Fibroblast of gingiva (primary cell): ENCODE measurements at places on chromosomes 7 and 10.

DNA sequence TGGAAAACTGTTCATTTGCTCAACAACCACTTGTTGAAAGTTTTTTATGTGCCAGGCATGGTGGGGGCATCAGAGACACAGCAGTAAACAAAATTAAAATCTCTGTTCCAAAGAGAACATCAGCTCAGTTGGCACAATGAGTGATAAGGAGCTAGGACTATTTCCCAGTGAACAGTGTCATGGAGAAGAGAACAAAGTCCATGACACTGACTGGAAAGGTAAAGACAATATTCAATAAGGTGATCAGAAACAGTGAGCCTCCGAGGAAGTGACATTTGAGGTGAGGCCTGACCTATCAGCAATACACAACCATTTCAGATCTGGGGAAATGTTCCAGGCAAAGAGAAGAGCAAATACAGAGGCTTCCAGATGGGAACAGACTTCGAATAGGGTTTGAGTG is 14.6 kb downstream of the ACSL5 start:
- no peak for DNase-seq

DNA sequence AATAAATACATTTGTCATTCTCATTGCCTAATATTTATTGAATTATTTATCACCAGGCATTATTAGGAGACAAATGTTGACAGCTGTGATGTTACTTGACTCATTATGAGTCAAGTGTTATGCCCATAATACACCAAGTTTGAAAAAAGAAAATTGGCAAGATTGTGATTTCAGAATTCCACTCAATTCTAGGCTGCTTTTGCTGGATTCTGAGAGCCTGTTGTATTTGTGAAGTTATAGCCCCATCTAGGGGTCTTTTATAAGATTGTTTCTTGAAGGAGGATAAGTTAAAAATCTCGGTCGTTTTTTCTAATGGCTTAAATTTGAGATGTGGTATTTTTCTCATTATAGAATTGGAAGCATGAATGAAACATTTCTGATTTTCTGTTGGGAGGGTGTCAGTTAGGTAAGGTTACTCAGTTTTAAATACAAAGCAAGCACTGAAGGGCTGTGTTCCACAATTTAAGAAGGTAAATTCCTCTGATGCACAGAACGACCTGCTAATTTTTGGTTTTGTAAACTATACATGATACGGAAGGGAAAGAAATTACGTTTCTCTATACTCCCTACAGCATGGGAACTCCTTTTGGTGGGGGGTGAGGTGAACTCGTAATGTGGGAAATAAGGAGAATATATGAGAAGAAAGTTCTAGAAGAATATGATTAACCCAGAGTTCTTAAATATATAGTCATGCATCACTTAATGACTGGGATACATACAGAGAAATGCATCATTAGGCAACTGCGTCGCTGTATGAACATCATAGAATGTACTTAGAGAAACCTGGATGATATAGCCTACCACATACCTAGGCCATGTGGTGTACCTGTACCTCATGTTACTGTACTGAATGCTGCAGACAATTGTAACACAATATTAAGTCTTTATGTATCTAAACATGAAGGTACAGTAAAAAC is 2.6 kb downstream of the STK31 start:
- peak; percentile 56 for DNase-seq

DNA sequence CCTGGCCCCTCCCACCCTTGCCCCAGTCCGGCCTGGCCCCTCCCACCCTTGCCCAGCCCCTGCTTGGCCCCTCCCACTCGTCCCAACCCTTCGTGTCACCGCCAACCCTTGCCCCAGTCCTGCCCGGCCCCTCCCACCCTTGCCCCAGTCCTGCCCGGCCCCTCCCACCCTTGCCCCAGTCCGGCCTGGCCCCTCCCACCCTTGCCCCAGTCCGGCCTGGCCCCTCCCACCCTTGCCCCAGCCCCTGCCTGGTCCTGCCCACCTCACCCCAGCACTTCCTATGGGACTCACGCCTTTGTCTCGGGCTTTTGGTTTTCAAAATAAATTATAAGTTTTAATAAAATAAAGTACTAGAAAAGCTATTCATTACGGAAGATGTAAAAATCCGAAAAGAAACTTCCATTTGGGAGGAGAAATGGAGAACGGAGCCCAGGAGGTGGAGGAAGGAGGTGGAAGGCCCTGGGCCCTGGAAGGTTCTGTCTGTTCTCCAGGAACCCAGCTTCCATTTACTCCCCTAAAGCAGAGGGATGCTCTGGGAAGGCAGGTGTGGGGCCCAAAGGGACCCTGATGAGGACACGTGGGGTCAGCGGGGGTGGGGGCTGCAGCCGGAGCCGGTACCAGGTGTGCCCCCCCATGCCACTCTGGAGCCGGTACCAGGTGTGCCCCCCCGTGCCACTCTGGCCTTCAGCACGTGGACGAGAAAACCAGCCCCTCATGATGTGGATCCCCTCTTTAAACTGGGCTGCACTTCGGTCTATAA is 52.2 kb downstream of the PWWP2B start:
- DNase-seq: peak; percentile 51

DNA sequence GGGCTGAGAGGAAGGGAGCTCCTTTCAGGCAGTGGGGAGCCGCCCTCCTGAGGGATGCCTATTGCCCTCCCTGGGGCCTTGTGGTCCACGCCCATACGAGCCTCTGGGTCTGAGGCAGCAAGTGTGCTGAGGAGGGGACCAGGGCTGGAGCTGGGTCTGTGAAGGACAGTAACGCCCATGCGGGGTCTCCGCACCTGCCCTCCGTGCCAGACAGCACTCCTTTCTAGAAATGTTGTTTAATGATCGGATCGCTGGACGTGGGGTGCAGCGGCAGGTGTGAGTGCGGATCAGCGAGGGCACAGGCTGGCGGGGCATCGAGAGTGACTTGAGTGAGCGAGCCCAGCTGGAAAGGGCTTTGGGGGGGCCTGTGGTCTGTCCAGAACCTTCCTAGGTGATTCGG is 70.1 kb downstream of the ELFN1 start:
- DNase-seq: no peak

DNA sequence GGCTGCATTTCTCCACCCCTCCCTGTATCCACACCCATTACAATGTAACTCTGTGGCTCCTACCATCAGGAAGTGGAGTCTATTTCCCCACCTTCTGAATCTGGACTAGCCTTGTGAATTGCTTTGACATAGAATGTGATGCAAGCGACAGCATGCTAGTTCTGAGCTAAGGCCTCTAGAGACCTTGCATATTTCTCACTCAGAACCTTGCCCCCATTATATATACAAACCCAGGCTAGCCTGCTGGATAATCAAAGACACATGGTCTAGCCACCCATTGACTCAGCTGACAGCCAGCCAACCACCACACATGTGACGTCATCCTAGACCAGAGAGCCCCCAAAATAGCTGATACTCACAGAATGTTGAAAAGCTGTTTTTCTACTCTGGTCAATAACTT is 77.9 kb downstream of the CCDC71L start:
- peak; percentile 96 for DNase-seq

DNA sequence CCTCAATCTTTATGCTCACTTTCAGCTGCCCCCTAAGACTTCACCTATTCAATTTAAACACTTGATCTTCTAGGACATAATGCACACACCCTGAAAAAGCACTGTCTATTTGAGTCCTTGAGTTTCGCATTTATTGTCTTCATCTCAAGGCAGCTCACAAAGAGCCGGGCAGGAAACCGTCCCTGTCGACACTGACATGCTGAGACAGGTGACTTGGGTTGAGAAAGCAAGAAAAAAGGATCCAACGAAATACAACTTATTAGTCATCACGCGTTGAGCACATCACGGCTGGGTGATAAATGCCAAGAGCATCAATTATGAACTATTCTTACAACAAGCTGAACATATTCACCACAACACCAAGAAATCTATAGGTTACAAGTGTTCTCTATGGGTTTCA is 91.1 kb downstream of the CALN1 start:
- no peak for DNase-seq

DNA sequence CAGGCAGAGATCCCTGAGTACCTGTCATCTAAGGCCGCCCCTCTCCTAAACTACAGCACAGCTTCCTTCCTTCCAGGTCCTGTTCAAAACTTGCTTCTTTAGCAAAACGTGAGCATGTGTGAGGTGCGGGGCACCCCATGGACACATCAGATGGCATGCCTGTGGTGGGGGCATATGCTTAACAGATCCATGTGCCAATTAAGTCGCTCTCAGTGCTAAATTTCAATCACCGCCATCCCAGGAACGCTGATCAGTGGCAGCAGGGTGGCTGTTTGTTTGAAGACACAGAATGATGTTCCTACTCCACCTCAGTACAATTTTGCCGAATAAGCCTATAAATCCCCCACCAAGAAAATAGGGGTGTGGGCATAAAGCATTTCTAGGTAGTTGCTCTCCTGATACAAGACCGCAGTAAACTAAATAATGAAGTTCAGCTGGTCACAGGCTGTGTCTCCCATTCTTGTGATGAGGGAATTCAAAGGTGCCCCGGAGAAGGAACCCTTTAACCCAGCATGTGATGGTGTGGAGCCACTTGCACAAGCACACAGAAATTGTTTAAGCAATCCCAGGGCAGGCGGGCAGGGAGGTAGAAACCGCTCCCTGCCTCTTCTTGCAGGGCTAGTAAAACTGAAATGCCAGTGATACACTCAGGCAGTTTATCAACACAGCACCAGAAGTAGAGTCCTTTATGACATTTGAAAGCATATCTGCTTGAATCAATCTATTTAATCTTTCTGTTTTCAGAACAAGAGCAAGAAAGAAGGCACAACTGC is 205.7 kb downstream of the SORCS1 start:
- no peak for DNase-seq

- DNase-seq: peak; percentile 46
Observed at GRCh38 chr10:60646966-60647796, 131.1 kb upstream of the CDK1 start.

DNA sequence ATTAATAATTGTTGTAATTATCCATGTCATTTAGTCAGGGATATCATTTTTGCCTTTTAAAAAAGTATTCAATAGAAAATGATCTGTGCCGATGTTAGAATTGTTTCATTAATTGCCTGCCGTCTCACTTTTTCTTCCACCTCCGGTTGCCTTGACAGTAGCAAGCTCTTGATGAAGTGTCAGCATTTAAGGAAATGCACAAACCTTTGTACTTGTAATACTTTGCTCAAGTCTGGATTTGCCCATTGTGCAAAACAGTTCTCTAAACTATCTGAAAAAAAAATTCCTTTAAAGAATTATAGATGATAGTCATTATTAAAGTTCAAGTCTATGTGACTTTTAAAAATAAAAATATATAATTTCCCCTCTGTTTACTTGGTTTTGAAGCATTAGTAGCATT is 619.7 kb downstream of the GATA3 start:
- DNase-seq: no peak

DNA sequence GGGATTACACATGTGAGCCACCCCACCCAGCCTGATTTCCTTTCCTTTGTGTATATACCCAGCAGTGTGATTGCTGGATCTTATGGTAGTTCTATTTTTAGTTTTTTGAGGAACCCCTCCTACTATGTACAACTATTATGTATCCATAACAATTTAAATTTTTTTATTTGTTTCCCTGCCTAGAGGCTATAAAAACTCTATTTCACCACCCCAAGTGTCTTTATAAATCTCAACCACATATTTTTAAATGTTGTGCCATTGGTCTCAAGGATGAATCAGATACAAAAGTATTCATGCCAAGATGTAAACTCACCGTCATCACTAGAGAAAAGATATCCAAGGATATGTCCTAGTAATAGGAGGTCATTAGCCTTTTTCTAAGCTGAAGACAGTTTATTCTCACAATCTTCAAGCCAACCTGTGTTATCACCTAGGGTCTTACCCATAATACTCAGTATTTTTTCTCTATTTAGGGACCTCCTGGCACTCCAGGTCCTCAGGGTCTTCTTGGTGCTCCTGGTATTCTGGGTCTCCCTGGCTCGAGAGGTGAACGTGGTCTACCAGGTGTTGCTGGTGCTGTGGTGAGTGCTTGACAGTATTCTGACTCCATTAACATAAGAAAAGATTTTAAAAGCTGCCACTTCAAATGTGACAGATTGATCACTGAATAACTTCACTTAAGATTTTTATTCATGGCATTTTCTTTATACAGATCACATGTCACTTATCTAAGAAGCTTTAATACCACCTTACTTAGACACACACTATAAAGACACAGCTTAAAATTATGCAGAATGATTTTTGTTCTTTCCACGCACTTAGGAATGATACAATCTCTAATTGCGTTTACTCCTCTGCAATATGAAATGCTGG is 29.4 kb downstream of the COL1A2 start:
- peak; percentile 84 for DNase-seq

DNA sequence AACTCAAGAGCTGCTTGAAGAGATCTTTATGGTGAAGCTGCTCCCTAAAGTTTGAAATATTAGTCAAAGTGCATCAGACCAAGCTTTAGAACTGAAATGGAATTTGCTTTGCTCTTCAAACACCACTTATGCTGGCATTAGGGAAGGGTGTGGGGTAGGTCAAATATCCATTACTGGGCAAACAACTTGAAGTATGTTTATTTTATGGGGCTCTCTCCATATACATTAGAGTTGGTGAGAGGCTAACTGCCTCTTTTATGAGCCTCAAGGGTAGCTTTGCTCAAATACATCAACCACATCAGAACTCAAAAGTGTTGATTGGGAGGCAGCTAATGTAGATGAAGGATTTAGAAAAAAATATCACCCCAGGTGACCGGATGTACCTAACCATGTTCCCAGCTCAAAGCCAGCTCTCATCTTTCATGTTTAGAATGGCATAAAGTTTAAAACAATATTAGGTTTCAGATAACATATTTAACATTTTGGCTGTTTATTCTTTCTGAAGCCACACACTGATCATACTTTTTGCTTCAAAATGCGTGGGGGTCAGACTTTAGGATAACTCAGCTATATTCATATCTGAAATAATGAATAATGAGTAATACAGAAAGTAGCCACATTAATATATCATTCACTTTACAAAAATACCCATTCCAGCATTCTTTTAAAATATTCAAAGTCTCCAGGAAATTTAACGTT is 318.6 kb downstream of the PTEN start:
- no peak for DNase-seq

- no peak for DNase-seq
Observed at GRCh38 chr10:89745903-89746302, 44.5 kb downstream of the KIF20B start.

DNA sequence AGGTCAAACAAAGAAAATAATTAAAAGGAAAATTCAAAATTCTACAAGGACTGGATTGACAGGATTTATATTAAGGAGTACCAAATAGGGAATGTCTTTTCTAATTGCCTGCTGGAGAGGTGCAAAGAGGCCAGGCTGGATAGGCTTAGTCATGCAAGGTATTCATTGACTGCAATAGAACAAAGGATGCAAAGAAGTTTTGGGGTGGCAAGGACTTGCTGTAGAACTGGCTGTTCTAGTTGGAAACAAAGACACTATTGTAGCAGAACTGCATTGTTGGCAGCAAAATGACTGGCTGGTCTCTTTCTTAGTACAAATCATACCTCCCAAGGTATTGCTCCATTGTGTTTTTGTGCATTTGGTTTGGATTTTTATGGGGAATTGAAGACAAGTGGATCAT is 10.1 kb downstream of the ITGB8 start:
- DNase-seq: no peak

GRCh38 chr7:155963356-155963755 is 151.1 kb upstream of the SHH start:
- DNase-seq: no peak

- DNase-seq: no peak
Observed at GRCh38 chr10:34995925-34996324, 94.2 kb downstream of the CUL2 start.

- DNase-seq: peak; percentile 20
Observed at GRCh38 chr10:122986335-122986734, 6.1 kb downstream of the PSTK start.
